NCI-H345 (cell line): ENCODE measurements at places on chromosomes 7 and 10.
A peak's percentile ranks its signal among the peaks of the same experiment; 100 is the strongest.

DNA sequence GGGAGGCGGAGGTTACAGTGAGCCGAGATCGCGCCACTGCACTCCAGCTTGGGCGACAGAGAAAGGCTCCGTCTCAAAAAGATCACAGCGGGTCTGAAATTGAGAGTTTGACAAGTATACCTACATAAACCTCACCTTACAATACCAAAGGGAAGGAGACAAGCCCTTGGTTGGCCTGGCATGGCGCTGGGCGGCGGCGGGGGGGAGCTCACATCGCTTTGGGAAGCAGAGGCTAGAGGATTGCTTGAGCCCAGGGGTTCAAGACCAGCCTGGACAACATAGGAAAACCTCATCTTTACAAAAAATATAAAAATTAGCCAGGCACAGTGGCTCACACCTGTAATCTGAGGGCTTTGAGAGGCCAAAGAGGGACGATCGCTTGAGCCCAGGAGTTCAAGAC, 1.1 kb upstream of the ARPC1A start:
- no peak for DNase-seq

GRCh38 chr7:16079723-16080122, 341.6 kb downstream of the CRPPA start:
- DNase-seq, result no peak

DNA sequence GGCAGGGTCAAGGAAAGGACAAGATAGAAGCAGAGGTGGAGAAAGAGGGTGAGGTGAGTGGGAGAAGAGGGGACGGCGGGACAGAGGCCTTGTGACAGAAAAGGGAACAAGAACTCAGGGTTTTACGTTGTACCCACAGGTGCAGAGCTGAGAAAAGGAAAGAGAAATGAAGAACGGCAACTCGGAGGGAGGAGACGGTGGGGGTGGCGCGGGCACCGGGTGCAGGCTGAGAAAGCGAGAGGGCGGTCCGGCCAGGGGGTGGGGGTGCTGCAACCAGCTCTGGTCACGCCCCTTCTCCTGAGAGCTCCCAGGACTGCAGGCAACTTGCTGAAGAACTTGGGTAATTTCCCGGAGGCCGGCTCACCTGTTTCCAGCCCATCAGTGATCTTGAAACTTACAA, 65.3 kb downstream of the CARD11 start:
- no peak for DNase-seq

GRCh38 chr10:57338823-57339558, 928.7 kb downstream of the IPMK start:
- DNase-seq, result peak; percentile 17
